ENCODE measurements at places on chromosomes 12 and 14.

- no peak for DNase-seq
Measured at GRCh38 chr12:92334552-92334951, 188.9 kb upstream of the BTG1 start.

- DNase-seq, result no peak
Measured at GRCh38 chr14:24372701-24373416, 4.9 kb downstream of the NFATC4 start.

DNA sequence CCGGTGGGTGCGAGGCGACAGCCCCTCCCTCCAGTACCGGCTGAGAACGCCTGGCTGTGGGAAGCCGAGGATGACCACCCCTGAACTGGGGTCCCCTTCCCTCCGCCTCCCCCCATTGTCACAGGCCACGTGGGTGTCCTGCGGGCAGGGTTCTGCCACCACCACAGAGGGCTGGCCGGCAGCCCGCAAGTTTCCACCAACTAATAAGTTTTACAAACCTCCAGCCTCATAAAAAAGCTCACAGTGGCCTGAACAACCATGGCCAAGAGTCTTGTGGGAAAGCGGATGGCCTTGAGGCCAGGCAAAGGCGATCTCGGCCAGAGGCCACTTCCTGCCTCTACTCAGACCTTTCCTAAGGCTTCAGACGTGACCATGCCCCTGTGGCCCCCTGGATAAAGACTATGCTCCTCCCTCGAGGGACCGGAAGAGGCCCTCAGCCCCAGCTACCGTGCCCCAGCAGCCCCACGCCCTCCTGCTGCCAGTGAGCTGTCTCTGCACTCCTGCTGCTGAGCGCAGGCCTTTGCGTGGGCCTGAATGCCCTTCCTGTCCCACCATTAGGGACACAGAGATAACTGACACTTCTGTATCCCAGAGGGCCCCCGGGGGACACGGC lies 46.1 kb upstream of the DLK1 start:
- no peak for DNase-seq

- DNase-seq, result no peak
Measured at GRCh38 chr12:132872975-132873421, 14.4 kb downstream of the CHFR start.

- no peak for DNase-seq
Measured at GRCh38 chr12:45575417-45575816, 154.1 kb upstream of the ARID2 start.

DNA sequence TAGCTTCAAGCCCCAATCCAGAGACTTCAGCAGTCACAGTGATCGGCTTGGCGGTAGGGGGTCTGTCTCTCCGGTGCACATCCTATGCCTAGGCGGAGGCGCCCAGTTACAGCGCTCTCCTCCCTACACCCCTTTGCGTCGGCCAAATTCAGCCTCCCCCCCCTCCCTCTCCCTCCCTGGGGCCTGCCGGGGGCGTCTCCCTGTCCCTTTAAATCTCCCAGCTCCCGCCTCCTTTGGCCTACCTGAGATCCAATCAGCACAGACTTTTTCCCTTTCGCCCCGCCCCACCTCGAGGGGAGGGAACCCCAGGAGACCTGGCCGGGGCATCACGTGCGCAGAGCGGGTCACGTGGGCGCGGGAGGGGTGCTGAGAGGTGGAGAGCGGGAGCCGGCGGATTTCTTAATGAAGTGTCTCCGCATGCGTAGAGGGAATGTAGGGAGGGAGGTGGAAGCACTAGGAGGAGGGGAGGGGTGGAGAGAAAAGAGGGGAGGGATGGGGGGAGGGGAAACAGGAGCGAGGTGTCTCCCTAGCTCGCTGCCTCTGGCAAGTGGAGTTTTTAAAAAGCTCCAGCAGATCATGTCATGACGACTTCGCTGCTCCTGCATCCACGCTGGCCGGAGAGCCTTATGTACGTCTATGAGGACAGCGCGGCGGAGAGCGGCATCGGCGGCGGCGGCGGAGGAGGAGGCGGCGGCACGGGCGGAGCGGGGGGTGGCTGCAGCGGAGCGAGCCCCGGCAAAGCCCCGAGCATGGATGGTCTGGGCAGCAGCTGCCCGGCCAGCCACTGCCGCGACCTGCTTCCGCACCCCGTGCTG lies at the start of gene HOXC13:
Gene HOXC13, plus strand, starts transcription at position 506 of the 815 bp plus-strand sequence. Its CDS starts 76 bp downstream, at position 582.
- DNase-seq, result no peak

- no peak for DNase-seq
Measured at GRCh38 chr14:74018174-74018585, 908 bp downstream of the ENTPD5 start.

GRCh38 chr12:81094718-81095360 lies 17.0 kb downstream of the ACSS3 start:
- no peak for DNase-seq

DNA sequence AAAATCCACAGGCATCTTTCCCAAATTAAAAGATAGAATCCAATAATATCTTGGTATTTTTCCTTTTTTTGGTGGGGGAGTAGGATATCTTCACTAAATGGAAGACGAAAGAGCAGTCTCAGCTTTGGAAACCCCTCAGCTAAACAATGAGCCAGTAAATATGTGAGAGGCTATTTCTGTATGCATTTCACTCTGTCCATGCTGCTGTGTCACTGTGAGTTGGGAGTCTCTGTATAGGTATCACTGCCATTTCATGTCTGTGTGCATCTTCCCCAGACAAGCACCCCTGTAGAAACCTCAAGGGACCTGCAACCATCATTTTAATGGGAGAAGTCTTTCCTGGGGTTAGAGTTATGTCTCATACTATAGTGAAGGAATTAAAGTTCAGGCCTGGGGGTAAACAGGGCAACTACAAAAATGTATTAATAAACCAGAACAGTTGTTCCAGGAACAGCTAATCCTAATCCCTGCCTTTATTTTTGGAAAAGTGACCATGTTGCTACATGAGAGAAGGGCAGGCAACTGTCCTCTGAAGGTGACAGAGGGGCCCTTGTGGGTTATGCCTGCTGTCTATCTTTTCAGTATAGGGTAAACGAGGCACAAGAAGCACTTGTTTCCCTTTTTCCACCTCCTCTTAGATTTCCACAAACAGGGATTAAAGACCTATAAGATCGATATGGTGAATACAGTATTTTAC lies 11.3 kb upstream of the STAC3 start:
- DNase-seq, result no peak

DNA sequence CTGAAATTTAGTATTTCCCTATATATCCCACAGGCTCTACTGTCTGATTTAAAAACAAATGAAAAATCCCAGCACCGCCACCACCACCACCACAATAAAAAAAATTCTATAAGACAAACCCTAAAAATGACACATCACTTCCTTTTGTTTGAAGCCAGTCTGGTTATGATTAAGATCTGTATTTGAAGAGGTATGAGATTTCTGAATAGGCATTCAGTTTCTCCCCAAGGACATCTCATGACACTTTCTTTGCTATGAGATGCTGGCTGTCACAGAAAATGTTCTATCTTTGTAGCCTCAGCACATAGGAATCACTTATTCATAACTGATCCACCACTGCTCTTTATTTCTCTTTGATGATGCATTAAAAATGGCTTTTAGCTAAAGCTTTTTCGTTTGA lies 1071.0 kb downstream of the SLC6A15 start:
- DNase-seq, result no peak

DNA sequence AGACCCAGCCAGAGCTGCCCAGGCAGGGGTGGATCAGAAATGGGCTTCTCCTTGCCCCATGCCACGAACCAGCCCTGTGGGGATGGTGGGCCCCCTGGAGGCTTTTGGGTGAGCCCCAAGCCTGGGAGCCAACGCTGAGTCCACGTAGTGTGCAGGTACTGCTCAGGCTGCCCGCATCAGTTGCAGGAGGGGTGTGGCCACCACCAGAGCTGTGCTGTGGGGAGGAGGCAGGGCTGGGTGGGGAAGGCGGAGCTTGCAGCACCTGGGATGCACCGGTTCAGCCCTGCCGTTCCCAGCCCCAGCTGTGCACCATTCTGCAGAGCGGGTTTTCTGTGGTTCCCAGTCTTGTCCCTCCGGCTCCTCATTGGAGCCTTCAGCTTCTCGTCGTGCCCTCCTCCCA lies 36.3 kb downstream of the IL31 start:
- DNase-seq, result no peak

GRCh38 chr12:94433744-94434143 lies 25.9 kb downstream of the CEP83 start:
- no peak for DNase-seq

GRCh38 chr14:96399405-96399804 lies 7.5 kb downstream of the AK7 start:
- DNase-seq, result no peak

DNA sequence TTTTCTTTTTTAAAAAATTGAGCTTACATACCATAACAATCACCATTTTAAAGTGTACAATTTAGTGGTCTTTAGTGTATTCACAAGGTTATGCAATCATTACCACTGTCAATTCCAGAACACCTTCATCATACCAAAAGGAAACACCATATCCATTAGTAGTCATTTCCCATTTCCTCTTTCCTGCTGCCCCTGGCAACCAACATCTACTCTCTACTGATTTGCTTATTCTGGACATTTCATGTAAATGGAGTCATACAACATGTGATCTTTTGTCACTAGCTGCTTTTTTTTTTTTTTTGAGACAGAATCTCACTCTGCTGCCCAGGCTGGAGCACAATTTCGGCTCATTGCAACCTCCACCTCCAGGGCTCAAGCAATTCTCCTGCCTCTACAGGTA lies 66.8 kb upstream of the CFL2 start:
- no peak for DNase-seq

- no peak for DNase-seq
Measured at GRCh38 chr12:49703647-49704137, 3.5 kb downstream of the FMNL3 start.

GRCh38 chr12:93125126-93125525 lies 196.0 kb upstream of the EEA1 start:
- DNase-seq, result no peak

- no peak for DNase-seq
Measured at GRCh38 chr12:91364471-91365184, 182.0 kb upstream of the DCN start.

- no peak for DNase-seq
Measured at GRCh38 chr14:49853158-49853477, 530 bp upstream of the NEMF start.

DNA sequence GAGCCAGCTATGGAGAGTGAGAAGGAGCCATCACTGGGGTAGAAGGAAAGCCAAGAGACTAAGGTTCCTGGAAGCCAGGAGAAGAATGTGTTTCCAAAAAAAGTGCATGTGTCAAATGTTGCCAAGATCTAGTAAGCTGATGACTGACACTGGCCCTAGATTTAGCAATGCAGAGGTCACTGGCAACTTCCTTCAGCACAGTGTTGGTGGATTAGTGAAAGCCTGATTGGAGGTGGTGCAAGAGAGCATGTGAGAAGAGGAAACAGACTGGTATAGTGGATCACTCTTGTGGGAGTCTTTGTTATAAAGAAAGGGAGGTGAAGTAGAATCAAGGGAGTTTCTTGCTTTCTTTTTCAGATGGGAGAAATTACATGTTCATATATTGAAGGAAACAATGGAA lies 34.1 kb upstream of the CHGA start:
- no peak for DNase-seq

GRCh38 chr12:6532927-6533652 lies 1.2 kb upstream of the GAPDH start:
- peak; percentile 82 for DNase-seq

GRCh38 chr14:99395909-99396530 lies 84.6 kb downstream of the SETD3 start:
- no peak for DNase-seq

Measured in right lobe of liver (tissue), 6 donors.